ENCODE measurements at places on chromosomes 16 and 17.

DNA sequence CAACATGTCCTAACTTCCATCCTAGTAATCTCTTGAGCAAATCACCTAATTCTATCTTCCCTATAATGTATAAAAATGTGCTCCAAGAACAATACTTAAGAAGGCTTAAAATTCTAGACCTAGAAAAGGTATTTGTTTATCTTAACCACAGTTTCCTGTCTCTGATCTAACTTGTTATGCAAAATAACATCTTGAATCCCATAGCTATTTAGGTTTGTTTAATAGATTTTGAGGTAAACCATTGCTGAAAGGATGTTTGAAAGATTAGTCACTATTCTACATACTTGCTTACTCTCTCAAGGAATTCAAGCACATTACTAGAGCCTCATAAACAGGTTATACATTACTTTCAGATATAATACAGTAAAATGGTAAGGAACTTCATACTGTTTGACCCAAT lies 13.0 kb downstream of the CA10 start:
- DNase-seq, result no peak

GRCh38 chr17:67245694-67246402 lies 852 bp upstream of the HELZ start:
- DNase-seq, result peak; percentile 49

DNA sequence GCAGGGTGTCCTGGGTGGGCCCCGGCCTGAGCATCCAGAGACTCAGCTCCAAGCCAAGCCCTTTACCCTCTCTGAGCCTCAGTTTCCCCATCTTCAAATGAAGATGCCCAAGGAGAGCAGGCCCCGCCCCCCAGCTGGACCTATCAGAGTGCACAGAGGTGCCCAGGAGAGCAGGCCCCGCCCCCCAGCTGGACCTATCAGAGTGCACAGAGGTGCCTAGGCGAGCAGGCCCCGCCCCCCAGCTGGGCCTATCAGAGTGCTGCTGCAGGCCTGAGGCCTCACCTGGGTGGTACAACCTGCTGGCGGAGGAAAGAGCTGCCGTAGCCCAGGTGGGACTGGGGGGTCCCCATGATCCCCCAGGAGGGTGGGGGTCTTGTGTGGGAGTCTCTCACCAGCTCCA lies 3.4 kb upstream of the SSTR5 start:
- peak; percentile 40 for DNase-seq

GRCh38 chr17:42276609-42277341 lies 584 bp upstream of the STAT5B start:
- no peak for DNase-seq

GRCh38 chr17:3887804-3888203 lies 5.0 kb downstream of the CAMKK1 start:
- DNase-seq, result no peak

GRCh38 chr17:39726617-39727016 lies 3.7 kb downstream of the MIEN1 start:
- no peak for DNase-seq

GRCh38 chr17:77208856-77209255 lies 68.1 kb downstream of the SEC14L1 start:
- no peak for DNase-seq

DNA sequence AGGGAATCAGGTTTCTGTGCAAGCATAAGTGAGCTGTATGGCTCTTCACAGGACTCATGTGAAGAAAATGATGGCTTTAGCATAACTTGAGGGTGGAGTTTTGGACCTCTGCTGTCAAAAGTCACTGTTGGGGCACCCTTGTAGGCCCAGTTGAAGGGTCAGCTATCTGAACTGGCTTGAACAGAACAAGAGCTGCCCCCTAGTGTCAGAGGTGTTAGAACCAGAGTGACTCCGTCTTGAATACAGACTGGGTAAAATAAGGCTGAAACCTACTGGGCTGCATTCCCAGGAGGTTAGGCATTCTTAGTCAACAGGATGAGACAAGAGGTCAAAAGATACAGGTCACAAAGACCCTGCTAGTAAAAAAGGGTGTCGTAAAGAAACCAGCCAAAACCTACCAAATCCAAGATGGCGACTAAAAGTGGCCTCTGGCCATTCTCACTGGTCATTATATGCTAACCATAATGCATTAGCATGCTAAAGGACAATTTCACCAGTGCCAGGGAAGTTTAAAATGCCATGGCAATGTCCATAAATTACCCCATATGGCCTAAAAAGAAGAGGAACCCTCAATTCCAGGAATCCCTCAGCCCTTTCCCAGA lies 484.0 kb upstream of the ERCC4 start:
- DNase-seq, result no peak

- DNase-seq, result no peak
These were observed at the start of gene ABCA6 for GRCh38 chr17:69141431-69142174. Gene ABCA6, minus strand, starts transcription at chr17:69141895. Its CDS starts 1,192 bp downstream, at chr17:69140703.

DNA sequence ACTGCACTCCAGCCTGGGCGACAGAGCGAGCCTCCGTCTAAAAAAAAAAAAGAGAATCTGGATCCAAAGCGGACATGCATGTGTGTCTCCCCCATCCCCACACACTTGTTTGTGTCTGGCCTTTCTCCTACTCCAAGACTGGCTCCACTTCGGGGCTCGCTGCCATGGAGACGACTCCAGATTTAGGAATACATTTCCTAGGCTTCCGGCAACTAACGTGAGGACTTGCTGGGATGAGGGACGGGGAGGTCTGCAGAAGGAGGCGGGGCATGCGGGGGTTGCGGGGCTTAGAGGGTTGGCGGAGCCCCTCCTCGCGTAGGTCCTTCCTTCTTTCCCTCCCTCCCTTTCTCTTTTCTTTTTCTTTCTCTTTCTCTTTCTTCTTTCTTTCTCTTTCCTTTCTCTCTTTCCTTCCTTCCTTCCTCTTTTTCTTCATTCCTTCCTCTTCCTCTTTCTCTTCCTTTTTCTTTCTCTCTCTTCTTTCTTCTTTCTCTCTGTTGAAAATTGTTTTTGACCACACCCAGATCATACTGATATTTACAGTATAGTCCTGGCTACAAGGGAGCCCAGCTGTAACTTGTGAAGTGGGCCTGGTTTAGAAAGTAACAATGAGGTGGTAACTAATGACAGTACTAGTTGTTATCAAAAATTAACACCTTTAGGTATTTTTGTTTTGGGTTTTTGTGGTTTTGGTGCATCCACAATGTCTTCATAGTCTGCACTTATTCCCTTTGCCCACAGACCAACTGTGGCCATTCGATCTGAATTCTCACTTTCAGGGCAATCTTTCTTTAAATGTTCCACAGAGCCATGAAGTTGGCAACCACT lies 25.2 kb downstream of the MIS12 start:
- DNase-seq, result no peak

DNA sequence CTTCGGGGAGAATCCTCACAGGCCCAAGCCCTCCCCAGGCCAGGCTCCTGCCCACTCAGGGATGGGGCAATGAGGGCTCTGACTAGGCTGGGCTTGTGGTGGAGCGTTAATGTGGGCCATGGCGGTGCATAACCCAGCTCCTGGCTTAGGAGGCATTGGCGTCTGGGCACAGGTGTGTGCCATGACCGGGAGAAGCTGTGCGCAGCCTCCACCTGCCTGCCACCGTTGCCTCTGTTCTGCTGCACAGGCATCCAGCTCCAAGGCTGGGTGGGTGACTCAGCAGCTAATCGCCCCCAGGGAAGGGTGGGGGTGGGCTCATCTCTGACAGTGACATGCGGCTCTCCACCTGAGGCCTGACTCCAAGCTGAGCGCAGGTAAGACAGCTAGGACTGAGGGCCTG lies 3.5 kb upstream of the ARHGAP27 start:
- DNase-seq, result no peak

GRCh38 chr16:66036184-66036583 lies 330.3 kb upstream of the CDH5 start:
- no peak for DNase-seq

DNA sequence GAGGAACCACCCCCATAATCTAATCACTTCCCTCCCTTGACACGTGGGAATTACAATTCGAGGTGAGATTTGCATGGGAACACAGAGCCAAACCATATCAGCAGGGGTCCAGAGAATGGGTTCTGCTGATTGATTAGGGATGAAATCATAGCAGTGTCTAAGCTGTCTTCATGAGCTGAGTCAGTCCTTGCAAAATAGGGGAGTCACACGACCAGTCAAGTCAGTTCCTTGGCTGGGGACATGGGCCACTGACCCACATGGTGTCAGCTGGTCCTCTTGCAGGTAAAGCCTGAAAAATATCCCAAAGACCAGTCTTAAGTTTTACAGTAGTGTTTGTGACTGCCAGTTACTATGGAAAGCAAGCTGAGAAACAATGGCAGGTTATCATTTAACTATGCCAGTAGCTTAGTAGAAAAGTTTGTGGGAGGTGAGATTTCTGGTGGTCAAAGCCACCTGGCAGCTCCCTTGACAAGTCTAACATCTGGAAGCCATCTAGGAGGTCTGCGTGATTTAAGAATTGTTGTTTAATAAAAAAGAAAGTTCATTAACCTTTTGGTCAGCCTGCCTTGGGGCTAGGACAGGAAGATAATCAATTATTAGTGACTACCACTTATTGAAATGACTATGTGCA lies 15.7 kb upstream of the ATF7IP2 start:
- no peak for DNase-seq

DNA sequence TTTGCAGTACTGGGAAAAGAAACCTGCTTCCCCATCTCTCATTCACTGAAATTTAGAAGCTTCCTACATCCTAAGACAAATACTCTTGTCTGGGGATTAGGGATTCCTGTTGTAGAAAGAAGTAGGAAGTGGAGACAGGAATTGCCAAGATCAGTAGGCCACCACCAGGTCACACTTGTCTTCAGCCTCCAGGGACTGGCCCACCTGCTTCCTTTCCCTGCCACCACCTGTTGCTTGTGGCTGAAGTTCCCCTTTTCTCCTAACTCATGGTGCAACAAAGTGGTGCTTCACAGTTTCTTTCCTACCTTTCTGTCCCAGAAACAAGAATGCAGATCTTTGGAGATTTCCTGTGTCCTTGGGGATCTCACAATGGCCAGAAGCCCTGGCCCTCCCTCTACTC lies 82.4 kb downstream of the WNT3 start:
- no peak for DNase-seq

GRCh38 chr16:29729116-29729521 lies 16.7 kb downstream of the C16orf54 start:
- peak; percentile 74 for DNase-seq

DNA sequence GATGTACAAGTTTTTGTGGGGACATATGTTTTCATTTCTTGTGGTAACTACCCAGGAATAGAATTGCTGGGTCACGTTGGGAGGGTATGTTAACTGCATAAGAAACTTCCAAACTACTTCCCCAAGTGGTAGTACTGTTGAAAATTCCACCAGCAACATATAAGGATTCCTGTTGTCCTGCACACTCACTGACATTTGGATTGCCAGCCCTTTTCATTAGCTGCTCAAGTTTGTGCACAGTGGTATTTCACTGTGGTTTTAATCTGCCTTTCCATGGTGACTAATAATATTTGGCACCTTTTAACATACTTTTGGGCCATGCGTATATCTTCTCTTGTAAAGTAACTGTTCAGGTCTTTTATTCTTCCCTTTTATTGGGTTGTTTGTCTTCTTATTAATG lies 103.3 kb downstream of the GNAO1 start:
- no peak for DNase-seq

DNA sequence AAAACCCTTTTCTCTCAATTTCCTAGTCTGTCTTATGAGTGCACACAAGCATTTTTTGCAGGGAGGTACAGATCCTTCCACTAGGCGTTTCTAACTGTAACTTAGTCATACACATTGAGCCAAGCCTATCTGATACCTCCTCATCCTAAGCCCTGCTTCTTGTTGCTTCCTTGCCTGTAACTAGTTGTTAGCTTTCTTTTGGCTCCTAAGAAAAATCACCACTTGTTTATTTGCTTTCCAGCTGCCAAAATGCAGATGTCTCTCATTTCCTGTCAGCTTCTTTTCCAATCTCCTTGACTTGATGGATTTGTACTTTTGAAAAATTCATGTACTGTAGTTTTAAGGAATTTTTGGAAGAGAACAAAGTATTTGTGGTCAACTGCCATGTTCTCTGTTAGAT lies 73.7 kb downstream of the TNRC6C start:
- no peak for DNase-seq

- DNase-seq, result no peak
These were observed 12.4 kb downstream of the BCAR1 start for GRCh38 chr16:75238853-75239541.

DNA sequence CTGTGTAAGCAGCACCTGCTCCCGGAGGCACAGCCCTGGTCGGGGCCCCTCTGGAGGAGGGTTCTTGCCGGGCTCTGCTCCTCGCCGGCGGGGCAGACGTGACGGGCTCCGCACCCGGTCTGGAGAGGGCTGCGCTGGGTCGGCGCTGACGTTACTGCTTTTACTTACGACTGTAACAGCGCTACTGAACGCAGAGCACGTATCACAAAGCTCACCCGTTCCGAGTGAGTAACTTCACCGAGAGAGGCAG lies 1.3 kb upstream of the RAB40C start:
- DNase-seq, result peak; percentile 55

- DNase-seq, result no peak
These were observed 6.8 kb upstream of the ADCY7 start for GRCh38 chr16:50259334-50260205.

GRCh38 chr16:57844416-57845030 lies 42.2 kb upstream of the KIFC3 start:
- no peak for DNase-seq

DNA sequence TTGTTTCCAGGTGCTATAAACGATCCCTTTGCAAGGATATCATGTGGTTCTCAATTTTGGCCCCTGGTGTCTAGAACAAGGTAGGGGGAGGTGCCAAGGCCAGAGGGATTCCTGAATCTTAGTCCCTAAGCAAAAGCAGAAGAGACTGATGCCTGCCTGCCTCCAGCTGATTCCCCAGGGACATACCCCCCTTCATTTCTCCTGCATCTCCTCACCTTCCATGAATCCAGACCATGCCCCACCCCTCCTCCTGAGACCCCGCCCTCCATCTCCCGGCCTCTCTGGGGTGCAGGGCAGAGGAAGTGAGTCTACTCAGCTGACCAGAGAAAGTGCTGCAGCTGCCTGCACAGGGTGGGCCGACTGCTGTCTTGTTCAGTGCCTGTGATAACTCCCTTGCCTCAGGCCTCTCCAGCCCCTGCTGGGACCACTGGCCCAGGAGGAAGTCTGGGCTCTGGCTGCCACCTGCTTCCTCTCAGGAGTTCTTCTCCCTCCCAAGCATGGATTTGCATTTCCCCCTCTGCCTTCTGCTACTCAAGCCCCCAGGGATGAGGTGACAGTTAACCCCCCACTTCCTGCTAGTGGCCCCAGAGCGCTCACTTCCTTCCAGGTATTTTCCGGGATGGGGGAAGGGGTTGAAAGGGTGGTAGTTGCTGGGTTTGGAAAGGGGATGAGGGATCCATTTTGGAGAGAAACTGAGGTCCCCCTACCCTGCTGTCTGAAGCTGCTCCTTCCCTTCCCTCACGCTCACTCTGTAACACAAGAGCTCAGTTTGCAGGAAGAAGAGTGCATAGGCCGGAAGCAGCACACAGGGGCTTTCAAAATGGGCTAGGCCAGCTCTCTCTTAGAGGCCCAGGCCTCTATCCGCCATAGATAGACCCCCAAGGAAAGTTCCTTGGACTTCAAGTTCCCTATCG lies 10.5 kb upstream of the TSPOAP1 start:
- DNase-seq, result peak; percentile 20

Data from HAP-1 (cell line).